ENCODE measurements at places on chromosomes 5 and 9.

GRCh38 chr5:142873831-142874230, 103.7 kb downstream of the ARHGAP26 start:
- no peak for DNase-seq

- no peak for DNase-seq
These were observed 44.2 kb downstream of the PSMB7 start for GRCh38 chr9:124370896-124371582.

GRCh38 chr9:3857673-3858072, 331.9 kb upstream of the RFX3 start:
- no peak for DNase-seq

GRCh38 chr5:146878476-146879172, at the start of gene PPP2R2B:
Gene PPP2R2B, minus strand, starts transcription at chr5:146878757.
- DNase-seq = no peak
